Stimulated activated CD8-positive, alpha-beta memory T cell treated with anti-CD3 and anti-CD28 coated beads, Interleukin-12 subunit alpha, Interleukin-12 subunit beta, amount 100 ng/mL, for 4 hours (primary cell): ENCODE measurements at places on chromosomes 1 and 21.

DNA sequence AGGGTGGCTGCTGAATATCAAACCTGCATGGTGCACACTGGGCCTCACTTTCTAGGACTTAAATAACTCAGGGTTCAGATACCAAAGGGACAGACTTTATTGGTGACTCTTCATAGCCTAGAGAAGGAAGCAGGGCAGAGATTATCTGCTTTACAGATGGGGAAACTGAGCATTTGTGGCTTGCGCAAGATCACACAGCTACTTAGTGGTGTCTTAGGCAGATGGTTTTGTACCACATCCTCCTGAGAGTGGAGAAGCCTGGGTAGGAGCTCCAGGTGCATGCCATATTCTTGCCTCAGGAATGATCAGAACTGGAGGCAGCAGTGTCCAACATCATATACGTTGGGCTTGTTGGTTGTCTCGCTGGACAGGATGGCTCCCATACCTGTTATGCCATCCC lies 6.8 kb upstream of the DPH2 start:
- DNase-seq: no peak

DNA sequence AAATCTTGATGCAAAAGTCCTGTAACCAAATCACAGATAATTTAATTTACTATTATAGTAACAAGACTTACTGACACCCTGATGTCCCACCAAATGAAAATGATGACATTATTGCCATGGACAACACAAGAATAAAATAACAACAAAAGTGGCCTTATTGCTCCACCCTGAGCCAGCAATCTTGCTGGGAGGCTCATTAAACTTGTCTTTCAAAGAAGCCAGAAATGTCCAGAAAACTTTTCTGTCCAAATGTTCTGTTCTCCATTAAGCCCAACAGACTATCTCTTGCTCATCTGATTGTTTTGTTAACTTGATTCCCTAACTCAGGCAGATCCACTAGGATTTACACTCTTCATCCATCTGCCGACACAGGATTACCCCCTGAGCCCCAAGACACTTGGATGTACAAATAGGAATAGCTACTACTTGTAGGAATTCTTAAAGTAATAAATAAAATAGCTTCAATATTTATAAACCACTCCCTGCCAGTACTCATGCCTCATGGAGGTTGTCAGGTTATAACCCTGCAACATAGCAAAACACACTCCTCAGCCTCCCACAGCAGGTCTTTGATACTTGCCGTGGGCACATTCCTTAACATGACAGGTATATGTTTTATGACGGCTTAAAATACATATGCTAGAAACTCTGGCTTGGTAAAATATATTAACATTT lies 84.9 kb downstream of the PTPN14 start:
- DNase-seq: no peak

DNA sequence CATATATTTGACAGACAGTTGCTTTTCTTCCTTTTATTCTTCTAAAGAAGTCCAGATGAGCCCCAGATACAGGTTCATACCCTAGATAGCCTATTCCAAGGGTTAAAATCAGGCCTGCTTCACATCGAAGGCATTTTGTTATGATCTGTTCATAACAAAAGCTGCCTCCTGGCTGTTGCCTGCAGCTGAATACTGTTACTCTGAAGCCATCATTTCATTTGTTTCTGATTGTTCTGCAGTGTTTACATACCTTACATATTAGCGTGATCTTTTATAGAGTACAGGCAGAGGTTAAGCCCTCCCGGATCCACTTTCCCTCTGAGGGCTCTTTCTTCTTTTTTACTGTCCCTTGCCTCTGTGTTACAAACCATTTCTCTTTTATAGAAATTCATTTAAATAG lies 219.0 kb upstream of the HOOK1 start:
- DNase-seq: no peak

DNA sequence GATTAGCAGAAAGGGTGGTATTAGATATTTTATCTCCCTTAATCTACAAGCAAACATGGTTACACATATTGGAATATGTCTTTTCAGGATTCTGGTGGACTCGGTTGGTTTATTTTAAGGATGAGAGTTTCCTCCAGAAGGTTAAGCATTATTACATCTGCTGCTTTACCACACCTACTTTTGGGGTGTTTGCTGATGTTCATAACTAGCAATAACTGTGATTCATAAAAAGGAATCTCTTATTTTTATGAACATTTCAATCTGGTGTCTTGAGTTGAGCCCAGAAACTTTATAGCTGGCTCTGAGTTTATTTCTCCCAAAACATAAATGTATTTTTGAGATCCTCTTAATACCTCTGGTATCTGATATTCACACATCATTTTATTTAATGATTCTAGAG lies 82.7 kb downstream of the LRRC8D start:
- DNase-seq: no peak

DNA sequence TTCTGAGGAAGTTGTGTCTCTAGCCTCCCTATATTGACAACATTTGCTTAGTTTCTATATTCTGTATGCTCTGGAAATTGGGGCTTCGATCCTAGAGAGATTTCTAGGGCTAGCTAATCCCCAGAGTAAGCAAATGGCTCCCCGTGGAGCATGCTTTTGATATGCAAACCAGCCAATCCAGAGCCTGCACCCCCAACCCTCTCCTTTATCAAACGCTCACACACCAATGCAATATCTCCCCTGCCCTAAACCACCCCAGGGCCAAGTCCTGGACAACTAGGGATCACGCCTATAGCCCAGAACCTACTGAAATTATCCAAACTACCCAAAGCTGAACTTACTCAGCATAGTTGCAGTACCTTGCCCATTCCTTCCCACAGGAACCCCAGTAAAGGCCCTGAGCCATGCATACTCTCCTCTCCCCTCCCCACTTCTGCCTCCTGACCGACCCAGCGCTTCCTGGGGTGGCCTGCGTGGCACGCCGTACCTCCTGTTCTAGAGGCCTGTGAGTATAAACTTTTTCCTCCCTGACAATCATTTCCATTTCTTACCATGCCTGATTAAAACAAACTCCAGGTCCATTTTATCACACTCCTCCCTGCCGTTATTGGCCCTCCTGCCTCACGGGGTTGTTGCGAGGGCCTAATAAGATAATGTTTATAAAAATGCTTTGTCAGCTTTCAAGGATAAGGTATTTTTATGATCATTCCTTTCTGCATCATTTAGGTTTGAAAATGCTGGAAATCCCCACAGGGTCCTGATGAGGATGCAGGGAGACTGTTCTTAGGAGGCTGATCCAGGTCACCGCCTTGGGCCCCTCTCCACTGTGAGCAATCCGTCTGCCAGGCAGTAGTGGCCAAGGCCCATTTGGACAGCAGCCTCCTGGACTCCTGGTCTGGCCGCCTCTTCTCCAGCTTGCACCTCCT lies 102.7 kb downstream of the TENT5C start:
- DNase-seq: no peak

DNA sequence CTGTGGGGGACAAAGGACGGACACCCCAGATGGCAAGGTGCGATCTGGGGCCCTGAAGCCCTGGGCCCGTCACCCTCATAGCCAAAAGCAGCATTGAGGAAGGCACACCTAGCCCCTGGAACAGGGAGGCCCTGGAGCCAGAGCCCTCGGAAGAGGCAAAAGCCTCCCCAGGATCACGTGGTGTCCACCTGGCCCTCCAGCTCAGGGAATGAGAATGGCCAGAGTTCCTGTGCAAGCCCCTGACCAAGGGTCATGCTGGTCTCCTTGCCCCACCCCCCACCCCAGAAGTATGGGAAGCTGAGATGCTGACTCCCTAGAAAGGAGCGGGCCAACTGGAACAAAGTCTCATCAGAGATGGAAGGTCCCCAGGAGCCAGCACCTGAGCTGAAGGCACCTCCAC lies 1.0 kb upstream of the PDZK1IP1 start:
- no peak for DNase-seq

DNA sequence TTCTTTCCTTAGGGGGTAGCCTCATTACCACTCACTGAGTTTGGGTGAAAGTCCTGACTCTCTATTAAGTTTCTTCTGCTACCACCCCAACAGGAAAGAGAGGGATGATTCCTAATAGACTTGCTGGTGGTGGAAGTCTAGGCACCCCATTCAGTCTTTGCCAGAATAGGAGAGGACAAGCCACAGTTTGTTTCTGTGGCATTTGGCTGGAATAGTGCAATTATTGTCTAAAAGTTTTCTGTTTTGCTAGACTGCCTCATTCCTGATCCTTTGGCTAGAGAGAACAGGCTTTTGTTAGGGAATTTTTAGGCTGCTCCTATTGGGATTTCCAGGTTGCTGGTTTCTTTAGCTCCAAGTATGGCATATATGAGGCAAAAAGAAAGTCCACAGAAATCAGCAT lies 9.9 kb upstream of the HJV start:
- no peak for DNase-seq

- DNase-seq: no peak
Observed at GRCh38 chr1:185917646-185918045, 183.5 kb downstream of the HMCN1 start.

DNA sequence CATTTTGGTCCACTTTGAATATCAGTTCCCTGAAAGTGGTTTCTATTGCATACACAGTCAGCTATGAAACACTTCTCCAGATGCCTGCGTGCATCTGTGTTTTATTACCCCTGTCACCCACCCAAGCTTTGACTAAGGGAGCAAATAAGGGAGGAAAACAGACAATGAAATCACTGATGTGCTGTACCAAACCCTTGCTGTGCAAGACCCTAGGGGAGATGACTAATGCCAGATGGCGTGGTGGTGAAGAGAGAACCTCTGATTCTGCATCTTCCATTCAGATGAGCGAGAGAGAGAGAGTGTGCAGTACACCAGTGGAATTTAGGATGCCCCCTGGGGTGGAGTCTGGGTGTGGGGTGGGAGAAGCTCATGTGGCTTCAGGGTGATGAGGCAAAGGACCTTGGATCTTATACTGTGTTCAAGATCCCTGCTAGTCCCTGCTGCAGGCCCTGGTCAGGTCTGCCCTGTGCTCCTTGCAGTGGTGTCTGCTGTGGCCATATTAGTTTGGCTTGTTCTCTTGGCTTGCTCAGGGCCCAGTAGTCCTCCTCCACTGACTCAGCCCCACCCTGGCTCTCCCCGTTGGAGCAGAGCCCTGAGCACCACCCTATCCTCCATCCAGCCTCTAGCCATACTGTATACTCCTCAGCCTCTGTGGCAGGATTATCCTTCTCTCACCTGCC lies 18.5 kb downstream of the CLCA1 start:
- DNase-seq: no peak

DNA sequence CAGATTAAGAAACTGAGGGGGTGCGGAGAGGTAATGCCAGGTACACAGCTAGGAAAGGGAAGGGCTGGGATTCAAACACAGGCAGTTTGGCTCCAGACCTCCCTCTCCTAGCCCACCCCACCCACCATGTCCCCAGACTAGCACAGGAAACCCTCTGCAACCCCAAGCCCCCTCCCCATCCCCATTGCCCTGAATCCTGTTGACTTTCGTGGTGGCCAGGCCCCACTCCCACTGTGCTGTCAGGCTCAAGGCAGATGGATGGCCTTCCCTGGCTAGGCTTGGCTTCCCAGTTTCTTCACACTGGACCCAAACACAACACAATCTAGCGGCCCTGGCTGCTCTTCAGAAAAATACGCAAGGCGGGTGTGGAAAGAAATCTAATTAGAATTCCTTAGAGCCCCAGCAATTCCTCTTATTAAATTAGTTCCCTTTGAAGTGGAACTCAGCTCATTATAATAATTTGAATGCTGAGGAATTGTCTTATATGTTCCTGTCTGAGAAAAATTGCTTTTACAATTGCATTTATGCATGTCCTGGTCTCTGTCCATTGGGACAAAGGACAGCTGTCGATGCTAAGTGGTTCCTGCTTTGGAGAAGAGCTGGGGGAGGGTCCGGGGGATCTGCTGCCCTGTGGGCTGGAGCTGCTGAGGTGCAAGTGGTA lies 97.4 kb downstream of the SYF2 start:
- no peak for DNase-seq

DNA sequence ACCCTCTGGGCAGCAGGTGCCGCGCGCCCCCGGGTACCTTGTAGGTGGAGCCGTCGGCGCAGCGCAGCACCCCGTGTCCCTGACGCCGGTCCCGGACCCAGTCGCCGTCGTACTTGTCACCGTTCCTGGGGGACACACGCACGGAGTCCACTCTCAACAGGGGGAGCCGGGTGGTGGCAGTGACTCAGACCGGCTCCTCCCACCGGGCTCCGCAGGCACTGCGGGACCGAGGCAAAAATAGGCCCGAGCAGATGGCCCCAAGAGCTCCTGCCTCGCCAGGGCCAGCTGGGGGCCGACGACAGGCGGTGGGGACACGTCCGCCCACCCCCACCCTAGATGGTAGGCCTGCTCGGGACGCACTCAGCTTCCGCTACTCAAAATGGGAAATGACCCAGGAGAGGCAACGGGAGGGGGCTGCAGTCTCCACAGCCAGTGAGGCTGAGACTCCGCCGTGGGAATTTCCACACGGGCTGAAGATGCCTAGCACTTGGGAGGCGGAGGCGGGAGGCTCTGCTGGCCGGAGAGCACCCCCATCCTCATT lies 6.3 kb downstream of the MORN1 start:
- DNase-seq: no peak

GRCh38 chr21:42051788-42052187 lies 19.3 kb upstream of the UMODL1 start:
- no peak for DNase-seq

GRCh38 chr1:224434691-224435317 lies at the start of gene WDR26:
Gene WDR26, minus strand, starts transcription at chr1:224434797.
- DNase-seq: peak; percentile 69

GRCh38 chr1:234517110-234517802 lies 38.3 kb upstream of the TARBP1 start:
- DNase-seq: no peak

DNA sequence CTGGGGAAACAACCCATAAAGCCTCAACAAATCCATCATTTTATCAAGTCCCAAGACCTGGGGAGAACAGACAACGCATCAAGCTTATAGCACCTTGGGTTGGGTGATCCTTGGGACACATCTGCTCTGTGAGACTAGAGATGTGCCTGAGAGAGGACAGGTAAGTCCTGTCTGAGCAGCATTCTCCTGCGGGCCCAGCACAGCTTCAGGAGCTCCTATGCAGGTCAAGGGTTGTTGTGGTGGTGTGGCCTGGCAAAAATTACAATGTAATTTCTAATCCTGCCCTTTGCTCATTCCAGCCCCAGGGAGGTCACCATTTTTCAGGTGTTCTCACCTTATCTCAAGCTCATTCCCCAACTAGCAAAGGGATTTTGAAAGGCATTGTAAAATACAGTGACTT lies 608.1 kb upstream of the CAMK1G start:
- no peak for DNase-seq

DNA sequence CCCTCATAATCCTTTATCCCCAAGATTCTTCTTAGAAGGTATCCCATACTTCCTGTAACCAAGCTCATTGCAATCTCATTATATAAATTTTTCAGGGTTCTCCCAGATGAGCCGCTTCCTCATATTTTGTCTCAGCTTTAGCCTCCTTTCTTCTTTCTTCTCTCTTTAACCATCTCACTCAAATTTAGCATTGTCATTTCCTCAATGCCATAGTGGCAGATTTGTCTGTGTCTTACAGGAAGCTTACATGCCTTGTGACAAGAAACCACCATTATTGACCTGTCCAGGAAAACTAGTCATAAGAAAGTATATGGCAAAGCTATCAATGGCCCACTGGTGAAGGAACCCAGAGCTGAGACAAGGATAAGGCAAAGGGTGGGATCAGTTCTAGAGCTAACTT lies 6.0 kb upstream of the FCRL2 start:
- DNase-seq: no peak

GRCh38 chr1:41416552-41417334 lies 55.5 kb downstream of the FOXO6 start:
- peak; percentile 39 for DNase-seq

GRCh38 chr1:90614872-90615271 lies 102.2 kb downstream of the BARHL2 start:
- no peak for DNase-seq
